ENCODE measurements at places on chromosomes 12 and 14.

DNA sequence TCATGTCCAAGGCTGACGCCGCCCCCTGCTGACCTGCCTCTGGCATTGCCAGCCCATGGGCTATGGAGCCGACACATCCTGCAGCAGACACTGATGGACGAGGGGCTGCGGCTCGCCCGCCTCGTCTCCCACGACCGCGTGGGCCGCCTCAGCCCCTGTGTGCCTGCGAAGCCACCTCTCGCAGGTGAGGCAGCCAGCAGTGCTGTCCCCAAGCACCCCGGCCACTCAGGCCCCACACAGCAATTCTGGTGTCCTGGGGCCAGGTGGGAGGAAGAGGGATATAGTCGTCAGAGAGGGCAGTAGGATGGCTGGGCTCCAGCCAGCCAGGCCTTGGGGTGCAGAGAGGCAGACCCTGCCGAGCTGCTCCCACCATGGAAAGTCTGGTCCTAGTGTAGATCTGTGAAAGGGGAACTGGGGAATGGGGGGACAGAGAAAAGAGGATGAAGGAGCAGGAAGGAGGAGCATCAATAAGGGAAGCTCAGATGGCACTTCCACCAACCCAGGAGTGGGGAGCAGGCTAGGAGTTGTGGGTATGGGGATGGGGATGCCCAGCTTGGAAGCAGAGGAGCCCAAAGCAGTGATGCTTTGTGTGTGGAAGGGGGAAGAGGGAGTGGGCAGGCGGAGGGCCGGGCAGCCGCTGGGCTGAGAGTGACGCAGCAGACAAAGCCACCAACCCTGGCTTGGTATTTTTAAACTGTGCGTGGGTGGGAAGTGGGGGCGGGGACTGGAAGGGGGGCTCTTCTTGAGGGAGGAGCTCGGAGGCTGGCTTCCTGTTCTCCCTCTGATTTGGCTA is 4.7 kb downstream of the NAB2 start:
- peak; percentile 38 for DNase-seq

- no peak for DNase-seq
These were observed 71.8 kb upstream of the MAX start for GRCh38 chr14:65173973-65174693.

DNA sequence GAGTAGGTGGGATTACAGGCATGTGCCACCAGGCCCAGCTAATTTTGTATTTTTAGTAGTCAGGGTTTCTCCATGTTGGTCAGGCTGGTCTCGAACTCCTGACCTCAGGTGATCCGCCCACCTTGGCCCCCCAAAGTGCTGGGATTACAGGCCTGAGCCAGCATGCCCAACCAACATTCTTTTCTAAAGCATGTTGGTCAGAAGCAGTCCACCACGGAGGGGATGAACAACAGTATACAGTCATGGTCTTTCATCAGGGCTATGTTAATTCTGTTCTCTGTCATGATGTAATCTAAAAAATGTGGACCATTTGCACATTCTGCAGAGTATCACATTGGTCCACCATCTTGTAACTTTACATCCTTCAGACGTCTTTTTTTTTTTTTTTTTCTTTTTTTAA is 3.6 kb downstream of the MRPL51 start:
- no peak for DNase-seq

DNA sequence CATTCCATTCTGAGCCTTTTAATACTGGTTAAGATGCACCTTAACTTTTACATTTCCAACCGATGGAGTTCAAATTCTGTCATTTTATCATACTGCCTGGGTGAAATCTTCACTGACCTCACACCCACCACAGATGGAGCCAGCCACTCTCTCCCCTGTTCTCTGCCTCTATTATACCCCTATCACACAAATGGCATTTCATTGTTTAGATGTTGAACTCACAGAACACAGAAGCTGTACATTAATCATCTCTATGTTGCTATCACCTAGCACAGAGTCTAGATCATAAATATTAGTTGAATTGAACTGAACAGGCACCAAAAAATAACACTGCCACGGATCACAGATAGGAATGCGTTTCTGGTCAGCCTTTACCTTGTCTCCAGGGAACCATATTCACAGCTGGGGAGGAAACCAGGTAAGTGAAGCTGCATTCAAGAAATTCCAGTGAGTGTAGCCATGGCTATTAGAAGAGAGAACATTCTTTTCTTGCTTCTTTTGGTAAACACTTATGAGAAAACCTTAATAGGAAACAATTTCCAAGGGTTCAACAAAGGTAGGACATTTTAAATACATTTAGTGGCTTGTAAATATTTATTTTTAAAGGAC is 194.9 kb upstream of the RMST start:
- no peak for DNase-seq

GRCh38 chr14:94366146-94366915 is 22.1 kb downstream of the SERPINA1 start:
- no peak for DNase-seq

DNA sequence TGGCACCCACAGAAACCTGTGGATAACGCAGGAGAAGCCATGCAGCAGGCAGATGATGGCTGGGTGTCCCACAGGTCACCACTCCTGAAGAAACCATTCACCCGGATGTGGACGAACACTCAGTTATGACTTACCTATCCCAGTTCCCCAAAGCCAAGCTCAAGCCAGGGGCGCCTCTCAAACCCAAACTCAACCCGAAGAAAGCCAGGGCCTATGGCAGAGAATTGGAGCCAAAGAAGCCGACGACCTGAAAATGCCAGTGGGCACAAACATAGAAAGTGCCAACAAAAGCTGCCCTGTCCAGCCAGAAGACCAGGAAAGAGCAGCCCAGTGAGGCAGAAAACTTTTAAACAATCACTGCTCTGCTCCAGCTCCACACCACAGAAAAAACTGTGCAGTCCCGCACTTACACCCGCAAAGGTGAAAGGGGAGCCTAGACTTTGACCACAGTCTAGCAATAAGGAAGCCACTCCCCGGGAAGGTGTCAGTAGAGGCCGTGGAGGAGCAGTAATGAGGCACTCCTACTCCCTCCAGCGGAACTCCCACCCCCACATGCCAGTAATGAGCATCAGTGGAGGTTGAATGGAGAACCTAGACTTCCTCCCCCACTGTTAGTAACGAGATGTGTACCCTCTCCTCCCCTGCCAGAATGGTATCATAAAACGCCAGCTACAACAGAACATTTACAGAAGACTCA is 6.0 kb upstream of the ACVRL1 start:
- DNase-seq: no peak

- no peak for DNase-seq
These were observed 18.1 kb downstream of the VDR start for GRCh38 chr12:47886510-47887240.

- no peak for DNase-seq
These were observed 355.8 kb upstream of the DCN start for GRCh38 chr12:91538418-91538817.

GRCh38 chr14:21768116-21768874 is 94.7 kb upstream of the OR4E1 start:
- no peak for DNase-seq

DNA sequence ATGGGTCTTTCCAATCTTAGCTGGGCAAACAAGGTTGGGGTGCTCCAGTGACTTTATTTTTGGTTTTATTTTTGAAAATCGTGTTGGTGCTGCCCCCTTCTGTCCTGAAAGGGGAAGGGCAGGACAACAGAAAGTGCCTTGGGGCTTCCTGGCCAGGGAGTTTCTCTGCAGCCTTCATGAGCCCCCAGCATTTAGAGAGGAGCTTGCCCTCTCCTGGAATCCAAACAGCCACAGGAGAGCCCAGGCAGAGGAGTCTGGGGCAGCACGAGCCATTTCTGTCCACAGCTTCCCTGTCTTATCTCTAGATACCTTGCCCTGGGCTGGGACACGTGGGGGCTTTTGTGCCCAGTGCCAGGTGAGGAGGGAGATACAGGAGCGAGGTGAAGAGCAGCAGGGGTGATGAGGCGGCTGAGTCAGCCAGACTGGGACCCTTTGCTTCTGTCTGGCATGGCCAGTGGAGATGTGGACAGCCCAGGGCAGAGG is 4.4 kb upstream of the C1RL start:
- no peak for DNase-seq

DNA sequence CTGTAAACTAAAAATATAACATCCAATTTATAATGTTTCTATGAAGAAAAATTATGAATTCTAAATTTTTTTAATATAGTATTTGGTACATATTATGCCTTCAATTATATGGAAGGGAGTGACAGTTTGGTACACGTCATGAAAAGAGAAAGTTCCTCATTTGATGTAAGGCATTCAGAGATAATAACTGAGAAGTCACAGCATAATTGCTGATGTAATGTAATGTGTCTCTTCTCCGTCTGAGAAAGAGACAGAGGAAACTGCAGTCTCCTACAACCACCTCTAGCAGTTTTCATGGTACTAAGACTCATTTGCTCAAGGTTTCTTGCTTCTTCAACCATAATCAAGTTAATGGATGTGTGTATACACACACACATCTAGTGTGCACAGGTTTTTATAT is 2.3 kb upstream of the CD69 start:
- DNase-seq: no peak

DNA sequence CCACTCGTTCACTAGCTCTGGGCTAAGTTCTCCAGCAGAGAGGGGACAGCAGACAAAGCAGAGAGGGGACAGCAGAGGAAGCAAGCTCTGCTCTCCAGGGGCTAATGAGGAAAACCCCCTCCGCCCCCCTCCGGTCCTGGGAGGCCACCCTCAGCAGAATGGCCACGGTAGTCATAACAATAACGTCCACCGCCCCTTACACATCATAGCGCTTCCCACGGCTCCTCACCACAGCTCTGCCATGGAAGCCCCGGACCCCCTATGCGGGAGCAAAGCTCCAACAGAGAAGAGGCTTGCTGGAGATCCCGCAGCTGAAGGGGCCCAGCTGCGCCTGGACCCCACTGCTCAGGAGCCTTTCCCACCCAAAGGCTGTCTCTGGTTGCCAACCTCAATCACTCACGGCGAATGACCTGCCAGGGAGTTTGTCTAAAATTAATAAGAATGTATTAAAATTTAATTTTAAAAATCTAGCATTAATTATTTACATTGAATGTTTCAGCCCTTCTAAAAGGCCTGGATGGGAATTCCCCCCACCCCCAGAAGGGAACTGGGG is 17.4 kb downstream of the BEGAIN start:
- no peak for DNase-seq

DNA sequence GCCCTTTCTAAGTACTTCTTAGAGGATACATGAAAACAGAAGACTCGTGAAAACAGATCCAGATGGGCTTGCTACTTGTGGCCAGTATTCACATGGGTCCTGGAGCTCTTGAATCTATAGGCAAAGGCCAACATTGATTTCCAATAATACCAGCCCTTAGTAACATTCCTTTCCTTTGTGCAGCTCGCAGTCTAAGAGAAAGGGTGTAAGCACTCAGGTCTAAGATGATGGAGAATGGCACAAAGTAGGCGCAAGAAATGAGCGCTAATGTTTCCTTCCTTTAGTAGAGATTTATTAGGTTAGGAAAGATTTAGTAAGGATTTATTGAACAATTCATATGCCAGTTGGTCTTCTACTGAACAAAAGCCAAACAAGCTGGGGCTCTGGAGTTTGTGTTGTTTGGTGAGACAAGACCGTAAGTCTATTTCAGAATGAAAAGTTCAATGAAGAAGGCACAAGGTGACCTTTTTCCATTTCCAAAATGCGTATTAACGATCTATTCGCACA is 525 bp downstream of the RNU6-8 start:
- DNase-seq: peak; percentile 27

DNA sequence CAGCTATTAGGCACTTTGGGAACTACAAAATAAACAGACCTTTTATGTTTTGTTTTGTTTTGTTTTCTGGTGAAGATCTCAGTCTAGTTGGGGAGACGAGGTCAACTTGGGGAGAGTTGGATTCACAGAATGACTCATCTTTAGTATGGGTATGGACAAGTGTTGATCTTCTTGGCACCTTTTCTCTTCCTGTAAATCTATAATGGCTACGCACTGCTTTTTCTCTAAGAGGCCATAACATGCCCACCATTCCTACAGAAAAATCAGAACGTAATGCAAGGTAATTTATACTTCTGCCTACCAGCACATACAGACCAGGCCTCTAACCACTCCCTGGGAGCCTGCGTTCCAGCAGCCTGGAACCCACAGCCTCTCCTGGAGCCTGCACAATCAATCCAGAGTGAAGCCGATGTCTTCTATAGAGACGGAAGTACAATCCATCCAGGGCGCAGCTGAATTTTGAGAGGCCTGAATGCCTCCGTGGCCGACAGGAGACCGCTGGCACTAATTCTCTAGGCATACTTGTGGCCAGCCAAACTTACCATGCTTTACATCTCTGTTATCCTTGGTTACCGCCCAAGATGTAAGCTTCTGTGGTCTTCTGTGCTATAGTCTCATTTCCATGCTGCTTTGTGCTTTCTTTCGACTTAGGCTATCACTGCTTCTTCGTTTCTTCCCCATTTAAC is 717 bp downstream of the PPHLN1 start:
- no peak for DNase-seq

DNA sequence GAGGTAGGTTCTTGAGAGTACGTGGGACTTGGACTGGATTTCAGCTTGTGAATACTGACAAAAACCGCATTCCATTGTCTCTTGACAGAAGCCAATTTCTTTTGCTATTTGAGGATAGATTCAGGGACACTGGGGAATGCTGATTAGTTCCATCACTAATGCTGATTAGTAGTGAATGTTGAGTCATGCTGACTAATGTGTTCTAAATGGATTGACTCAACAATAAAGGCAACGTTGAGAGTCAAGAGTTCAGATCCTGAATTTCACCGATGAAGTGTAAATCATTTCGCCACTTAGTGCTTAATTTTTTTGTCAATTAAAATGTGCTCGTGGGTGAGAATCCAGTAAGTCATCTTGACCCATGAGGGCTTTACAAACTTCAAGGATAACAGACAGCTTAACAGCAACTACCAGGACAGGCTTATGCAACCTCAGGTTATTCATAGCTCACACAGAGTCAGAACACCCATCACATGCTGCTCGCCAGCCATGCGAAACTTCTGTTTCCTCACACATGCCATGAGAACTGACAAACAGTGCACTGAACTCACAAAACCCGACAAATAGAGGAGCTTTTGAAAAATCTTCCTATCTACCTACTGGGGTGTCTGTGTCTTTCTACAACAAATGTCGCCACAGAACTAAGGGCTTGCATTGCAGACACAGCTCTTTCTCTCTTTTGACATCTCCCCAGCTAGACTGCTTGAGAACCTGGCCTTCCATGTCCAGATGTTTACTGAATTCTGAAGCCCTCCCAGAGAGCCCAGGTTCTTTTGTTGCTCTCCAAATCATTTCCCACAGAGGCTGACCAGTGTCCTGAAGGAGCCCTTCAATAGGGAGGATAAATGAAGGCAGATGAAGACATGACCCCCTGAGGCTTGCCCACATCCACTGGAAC is 316.4 kb downstream of the ZFP36L1 start:
- DNase-seq: peak; percentile 40

- DNase-seq: no peak
These were observed 31.1 kb downstream of the RMST start for GRCh38 chr12:97493731-97494130.

GRCh38 chr12:93460902-93461301 is 6.4 kb upstream of the MRPL42 start:
- no peak for DNase-seq

- no peak for DNase-seq
These were observed 69.5 kb upstream of the DIO3 start for GRCh38 chr14:101491841-101492240.

GRCh38 chr14:95142208-95142607 is 15.1 kb downstream of the DICER1 start:
- no peak for DNase-seq

All from T1000 (cell line).